ENCODE measurements at places on chromosomes 5 and 9.

DNA sequence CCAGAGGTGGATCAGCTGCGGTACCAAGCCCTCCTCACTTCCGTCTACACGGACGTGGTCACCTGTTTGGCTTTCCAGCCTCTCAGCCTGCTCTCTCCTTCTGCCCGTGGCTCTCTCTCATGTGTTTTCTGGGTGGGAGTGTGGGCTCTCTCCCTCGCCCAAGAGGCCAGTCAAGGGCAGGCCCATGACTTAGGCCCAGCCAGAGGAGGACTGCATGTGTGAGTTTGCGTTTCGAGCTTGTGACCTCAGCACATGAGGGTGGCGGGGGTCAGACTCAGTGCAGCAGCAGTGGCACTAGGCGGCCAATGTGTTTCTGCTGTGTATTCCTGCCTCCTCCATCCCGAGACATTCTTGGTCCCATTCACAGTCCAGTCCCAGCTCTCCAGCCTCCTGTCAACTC lies 82.5 kb upstream of the SMIM23 start:
- DNase-seq, result no peak

- peak; percentile 24 for DNase-seq
These were observed 40.7 kb upstream of the AKNA start for GRCh38 chr9:114428466-114428865.

- DNase-seq, result no peak
These were observed 163.3 kb upstream of the WWC1 start for GRCh38 chr5:168128111-168128510.

DNA sequence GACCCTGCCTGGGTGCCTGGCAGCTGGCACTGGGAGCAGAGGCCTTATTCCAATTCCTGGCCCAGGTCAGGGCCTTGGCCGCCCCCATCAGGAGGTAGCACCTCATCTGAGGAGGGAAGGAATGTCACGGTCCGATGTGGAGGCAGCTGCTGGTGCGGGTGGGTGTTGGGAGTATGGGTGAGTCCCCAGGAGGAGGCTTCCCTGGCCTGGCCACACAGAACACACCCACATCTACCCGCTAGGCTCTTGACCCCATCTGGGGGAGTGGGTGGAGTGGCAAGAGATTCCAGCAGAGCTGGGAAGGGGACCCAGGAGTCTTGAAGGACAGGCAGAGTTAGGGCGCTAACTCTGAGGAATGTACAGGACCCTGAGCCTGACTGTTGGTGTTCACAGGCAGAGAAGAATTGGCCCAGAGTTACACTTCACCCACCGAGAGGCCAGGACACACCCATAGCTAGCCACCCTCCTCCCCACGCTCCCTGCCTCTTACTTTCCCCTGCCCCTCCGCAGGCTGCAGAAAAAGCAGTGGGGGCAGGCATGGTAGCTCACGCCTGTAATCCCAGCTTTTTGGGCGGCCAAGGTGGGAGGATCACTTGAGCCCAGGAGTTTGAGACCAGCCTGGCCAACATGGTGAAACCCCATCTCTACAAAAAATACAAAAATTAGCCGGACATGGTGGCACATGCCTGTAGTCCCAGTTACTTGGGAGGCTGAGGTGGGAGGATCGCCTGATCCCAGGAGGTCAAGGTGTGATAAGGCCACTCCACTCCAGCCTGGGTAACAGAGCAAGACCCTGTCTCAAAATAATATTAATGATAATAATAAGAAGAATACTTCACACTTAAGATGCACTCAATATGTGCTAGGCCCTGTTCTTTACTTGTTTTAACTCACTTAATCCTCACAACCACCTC lies 6.0 kb downstream of the OLFML2A start:
- no peak for DNase-seq

DNA sequence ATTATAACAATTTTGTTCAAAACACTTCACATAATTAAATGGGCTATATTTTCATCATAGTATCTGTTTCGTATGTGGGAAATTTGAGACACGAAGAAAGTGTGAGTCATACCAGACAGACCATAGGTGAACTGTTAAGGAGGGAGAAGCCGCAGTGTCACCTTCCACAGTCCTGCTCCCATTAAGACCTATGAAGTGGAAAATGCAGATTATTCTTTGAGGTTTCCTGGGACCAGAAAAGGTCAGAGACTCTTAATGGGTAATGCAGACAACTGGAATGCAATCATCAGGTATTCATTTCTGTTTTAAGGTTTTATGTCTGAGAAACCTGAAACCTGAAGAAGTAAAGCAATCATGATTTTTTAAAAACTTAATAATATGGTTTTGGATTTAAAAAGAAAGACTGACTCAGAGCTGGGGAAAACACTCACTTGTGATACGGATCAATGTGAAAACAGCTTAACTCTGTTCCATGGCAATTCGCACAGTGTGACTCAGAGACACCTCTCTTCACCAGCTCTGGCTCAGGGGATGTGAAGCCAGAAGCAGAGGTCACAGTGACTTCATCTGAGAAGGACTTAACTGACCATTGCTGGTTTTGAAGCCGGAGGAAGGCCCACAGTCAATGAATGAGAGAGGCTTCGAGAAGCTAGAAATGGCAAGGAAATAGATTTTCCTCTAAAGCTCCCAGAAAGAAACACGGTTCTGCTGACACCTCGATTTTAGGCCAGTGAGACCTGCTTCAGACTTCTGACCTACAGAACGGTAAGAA lies 17.2 kb upstream of the GCNT1 start:
- no peak for DNase-seq

GRCh38 chr9:2015581-2016407 lies 647 bp downstream of the SMARCA2 start:
- DNase-seq, result peak; percentile 67

DNA sequence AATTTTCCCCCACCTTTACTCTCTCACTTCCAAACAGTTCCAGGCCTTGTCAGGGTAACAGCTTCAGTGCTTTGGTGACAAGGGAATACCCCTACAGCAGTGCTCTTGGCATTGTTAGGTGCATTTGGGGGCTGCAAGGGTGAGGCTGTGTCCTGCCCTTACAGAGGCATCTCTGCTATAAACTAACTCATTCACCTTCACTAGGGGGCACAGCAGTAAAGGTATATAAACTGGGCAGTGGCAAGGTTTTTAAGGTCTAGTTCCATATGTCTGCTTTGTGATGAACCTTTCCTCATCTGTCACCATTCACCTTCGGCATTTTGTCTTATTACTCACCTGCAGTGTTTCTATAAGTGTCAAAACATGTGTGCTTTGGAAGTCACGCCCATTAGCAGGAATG lies 79.1 kb upstream of the GPR151 start:
- DNase-seq, result no peak

DNA sequence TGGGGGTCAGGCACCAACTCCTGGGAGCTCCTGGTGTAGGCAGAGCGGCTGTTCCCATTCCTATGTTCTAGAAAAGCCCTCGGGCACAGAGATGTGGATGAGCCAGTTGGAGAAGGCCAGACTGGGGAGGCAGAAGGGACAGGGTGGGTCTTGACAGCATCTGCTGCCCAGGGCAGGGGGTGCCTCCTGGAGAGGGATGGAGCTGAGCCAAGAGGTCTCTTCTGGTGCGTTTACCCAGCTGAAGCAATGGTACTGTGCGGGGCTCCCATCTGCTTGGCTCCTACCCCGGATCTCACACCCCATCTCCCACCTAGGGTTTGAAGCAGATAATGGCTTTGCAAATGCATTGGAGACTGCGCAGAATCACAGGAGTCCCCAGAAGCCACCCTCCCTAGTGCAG lies 41.3 kb downstream of the SHB start:
- no peak for DNase-seq

DNA sequence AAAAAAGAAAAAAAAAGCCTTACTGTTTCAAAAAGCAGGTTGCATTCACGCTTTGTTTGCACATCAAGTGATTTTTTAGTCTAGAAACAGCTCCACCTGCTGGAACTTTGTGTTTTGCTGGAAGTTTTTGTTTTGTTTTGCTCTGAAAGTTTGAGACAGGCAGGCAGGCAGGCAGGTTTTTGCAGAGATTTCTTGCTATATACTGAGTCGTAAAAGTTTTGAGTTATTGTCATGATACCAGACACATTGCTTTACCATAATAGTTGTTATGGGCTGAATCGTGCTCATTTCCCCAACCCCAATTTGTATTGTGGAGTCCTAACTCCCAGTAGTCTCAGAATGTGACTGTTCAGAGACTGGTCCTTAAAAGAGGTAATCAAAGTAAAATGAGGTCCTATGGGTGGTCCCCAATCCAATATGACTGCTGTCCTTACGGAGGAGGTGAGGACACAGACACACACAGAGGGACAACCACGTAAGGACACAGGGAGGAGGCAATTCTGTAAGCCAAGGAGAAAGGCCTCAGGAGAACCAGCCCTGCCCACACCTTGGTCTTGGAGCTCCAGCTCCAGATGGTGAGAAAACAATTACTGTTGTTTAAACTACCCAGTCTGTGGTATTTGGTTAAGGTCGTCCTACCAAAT lies 20.9 kb downstream of the OR2Y1 start:
- no peak for DNase-seq

DNA sequence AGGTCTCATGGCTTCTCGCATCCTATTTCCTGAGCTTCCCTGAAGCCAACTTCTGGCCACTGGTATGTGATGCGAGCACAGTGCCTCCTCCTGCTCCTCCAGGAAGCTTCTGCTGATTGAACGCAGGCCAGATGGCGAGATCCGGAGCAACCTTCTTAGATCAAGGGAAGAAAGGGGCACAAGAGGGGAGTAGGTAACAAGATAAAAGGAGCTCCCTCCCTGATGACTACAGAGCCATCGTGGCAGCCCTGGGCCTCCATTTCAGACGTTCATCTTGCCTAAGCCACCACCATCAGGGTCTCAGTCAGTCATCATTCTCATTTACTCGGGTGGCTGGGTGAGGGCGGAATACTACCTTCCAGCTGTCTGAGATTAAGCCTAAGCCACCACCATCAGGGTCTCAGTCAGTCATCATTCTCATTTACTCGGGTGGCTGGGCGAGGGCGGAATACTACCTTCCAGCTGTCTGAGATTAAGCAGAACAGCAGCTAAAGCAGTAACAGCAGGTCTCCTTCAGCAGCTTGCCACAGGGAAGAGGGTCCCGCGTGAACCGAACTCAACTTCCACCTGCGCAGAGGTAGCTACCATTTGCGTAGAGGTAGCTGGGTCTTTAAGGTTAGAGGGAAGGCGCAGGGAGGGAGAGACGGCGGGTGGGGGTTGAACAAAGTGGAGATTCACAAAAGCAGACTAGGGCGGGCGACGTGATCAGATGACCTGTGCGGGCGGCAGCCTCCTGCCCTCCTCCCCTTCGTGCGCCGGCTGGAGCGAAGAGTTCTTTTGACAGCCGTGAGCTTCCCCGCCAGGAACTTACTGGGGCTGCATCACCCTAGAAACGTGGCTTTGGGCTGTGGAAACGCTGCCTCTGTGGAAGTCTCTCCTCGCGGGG lies 27.9 kb upstream of the MGAT1 start:
- DNase-seq, result peak; percentile 56

- no peak for DNase-seq
These were observed 138.1 kb upstream of the TLE4 start for GRCh38 chr9:79433703-79434102.

GRCh38 chr5:93303291-93303691 lies 277.7 kb downstream of the NR2F1-AS1 start:
- DNase-seq, result no peak

DNA sequence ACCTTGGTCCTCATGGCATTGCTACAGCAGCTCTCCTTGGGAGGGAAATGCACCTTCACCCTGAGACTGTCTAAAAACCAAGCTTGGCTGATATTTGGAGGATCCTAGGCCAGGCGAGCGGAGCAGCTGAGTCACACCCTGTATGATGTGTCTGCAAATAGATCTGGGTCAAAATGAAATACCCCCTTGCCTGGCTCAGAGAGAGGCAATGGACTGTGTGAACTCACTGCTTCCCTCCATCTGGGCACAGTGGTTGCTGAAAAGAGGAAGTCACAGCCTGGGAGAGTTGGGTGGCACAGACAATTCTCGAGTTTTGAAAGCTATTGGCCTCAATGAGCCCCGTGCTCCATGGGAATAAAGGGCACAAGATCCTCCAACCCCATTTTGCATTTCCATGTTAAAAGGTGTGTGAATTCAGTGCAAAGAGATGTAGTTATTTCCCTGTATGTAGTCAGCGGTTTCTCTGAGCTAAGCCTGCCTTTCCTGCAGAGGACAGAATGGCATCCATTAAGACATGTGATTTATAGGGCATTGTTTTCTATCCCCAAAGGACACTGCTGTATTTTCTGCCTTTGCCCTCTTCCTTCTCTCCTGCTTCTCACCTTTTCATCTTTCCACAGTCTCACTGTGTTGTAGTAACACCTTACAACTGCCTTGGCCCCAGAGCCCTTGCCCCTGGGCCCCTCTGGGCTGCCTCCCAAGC lies 177.2 kb downstream of the GADD45G start:
- peak; percentile 40 for DNase-seq

GRCh38 chr5:154346427-154346826 lies 99.4 kb upstream of the SAP30L start:
- no peak for DNase-seq

- DNase-seq, result no peak
These were observed 15.9 kb downstream of the RFX3 start for GRCh38 chr9:3509926-3510325.

DNA sequence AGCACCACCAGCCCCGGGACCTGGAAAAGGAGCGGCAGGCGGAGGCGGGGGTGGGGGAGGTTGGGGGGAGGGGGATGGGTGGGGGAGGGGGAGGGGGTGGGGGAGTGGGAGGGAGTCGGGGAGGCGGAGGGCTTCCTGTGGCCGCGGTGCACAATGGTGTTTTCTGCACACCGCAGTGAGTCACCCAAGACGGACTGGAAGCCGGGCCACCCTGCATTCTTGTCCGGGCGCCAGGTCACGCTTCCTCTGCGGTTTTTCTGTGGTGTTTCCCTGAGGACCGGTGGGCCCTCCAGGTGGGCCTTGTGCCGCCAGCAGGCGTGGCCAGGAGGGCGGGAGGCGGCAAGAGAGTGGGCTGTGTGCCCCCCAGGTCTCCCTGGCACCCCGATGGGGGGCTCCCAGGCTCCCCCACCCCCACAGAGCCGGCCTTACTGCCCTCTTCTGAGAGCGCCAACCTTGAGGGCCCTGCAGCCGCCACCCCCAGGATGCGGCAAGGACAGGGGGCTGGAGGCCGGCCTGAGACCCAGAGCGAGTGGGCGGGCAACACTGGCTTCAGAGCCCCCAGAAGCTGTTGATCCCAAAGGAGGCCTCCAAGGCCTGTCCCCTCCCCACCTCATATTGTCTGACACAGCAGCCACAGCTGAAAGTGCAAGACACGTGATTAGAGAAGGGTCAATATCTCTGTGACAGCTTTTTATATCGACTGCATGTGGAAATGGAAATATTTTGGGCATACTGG lies 11.1 kb downstream of the EXD3 start:
- DNase-seq, result no peak

All from substantia nigra (tissue), 51 donors.